Uterus (tissue), 4 donors: ENCODE measurements at places on chromosomes 1 and 21. TPM values are rescaled to one million over a fixed set of nuclear protein-coding genes. Genes with fewer than 3 reads are reported as not detected.

Gene MRPS15
- 39.0 TPM for total RNA-seq

Gene SV2A
- 1.5 TPM for total RNA-seq

Gene HTR1D
- not detected for total RNA-seq

Gene KCNJ9
- total RNA-seq: 0.28 TPM

GRCh38 chr1:201072149-201072548 lies 40.1 kb downstream of the CACNA1S start:
- DNase-seq: no peak

- no peak for DNase-seq
These were observed at the start of gene GRHL3 for GRCh38 chr1:24319312-24319863. GRHL3 (plus strand) TSS chr1:24319357; CDS start chr1:24319552, 195 bp downstream.

DNA sequence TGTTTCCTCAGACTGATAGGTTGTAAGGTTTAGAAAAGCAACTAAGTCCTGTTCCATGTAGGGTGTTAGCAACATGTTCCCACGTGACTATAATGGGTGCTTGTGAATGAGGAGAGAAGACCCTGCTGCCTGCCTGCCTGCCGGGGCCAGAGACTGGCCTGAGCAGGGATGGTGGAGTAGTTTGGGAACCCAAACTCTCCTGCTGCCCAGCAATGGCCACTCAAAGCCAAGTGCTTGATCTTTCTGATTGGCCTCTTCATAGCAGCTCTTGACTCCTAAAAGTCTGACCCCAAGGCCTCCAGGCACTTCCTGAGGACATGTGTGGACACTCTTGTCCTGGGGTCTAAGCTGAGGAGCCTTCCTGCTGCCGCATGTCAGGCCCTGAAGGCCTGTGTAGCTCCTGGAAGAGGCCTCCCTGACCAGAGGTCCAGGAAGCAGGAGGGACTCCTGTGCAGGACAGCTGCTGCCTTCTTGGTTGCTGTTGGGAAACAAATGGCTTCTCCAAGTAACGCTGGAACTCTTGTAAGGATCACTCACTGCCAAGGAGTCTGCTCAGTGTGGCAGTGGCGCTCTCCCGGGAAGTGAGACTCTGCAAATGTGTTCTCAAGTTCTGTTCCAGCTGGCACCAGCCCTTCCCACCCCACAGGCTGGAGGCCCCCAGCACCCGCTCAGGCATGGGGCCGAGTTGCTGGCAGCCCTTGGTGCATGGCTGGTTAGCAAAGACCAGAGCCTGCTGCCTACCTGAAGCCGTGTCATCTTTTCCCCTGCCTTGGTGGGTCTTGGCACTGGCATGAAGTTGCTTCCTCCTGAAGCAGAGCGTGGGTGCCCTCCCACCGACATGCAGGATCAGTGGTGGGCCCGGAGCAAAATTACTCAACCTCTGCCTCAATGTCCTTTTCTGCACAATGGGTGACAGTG lies 35.5 kb downstream of the MAN1C1 start:
- DNase-seq: peak; percentile 24

DNA sequence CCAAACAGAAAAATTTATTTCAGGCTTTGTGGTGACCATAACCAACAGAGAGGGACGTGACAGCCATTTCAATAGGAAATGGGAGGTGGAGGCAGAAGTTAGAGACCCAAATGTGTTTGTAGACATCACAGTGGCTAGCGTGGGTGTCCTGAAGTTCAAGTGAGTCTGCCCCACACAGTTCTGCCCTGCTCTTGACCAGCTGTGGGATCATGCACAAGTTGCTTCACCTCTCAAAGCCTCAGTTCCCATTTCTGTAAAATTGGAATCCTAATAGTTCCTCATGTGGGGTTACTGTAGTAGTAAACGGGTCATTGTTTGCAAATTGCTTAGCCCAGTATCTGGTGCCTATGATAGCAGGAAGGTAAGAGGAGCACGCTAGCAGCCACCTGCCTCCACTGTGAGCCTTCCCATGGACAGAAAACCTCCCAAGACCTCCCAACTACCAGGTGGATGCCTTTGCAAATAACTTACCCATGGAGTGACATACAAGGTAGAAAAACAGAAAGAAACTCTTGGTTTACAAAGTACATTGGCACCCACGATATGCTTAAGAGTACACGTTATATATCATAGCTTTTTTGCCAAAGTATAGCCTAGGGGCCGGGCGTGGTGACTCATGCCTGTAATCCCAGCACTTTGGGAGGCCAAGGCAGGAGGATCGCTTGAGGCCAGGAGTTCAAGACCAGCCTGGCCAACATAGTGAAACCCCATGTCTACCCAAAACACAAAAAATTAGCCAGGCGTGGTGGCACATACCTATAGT lies 29.1 kb downstream of the FHAD1 start:
- no peak for DNase-seq

Gene GABRD
- not detected for total RNA-seq

Gene PDE9A
- 4.4 TPM for total RNA-seq

- no peak for DNase-seq
These were observed 58.9 kb downstream of the VPS26C start for GRCh38 chr21:37208056-37208721.

GRCh38 chr1:113745425-113745824 lies 13.9 kb downstream of the PHTF1 start:
- DNase-seq: no peak

Gene MCOLN3
- total RNA-seq: 20.1 TPM

GRCh38 chr1:7558041-7558461 lies 213.0 kb upstream of the VAMP3 start:
- no peak for DNase-seq

Gene RGSL1
- not detected for total RNA-seq

- DNase-seq: no peak
These were observed 147.6 kb downstream of the DYRK1A start for GRCh38 chr21:37514038-37514667.

DNA sequence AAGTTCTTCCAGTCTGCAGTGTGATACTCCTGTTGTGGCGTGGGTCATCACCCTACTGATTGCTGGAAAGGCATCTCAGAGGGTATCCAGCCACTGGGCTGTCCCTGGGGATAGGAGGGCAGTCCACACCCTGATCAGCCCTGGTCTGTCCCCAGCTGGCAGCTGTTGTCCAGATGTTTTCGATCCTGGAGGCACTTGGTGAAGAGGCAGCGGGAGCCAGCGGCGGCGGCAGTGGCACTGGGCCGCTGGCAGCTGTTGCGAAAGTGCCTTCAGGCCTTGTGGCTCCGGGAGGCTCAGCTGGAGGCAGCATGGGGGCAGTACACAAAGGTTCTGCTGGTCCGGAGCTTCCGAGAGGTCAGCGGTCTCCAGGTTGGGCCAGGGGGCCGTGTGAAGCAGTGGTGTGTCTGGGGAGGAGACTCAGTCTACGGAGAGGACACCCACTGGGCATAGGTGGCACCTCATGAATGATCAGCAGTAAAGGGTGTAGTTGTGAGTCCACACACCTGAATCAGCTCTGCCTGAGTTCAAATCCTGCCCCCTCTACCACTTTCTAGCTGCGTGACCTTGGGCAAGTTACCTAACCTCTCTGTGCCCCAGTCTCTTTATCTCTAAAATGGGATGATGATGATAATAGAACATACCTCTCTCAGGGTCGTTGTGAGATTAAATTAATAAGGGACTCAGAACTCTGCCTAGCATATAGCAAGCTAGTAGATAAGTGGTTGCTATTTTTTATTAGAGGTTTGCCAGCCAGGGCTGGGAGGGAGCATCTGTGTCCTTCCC lies 6.1 kb downstream of the C1orf167 start:
- DNase-seq: no peak

DNA sequence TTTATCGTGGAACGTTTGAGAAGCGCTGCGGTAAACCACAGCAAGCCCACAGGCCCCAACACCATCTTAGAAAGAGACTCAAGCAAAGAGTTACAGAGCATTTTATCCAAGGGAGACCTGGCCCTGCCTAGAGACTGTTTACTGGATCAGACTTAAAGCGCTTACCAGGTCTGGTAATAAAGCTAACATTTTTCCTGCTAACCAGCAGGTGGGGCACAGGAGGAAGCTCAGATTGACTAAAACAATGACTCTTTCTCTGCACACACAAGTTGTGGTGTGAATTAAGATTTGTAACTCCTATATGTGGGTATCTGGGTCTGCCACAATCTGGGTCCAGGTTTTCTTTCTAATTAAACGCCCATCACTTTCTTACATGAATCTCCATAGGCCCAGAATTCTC lies 136.5 kb upstream of the ETS2 start:
- no peak for DNase-seq

- DNase-seq: no peak
These were observed 168.0 kb downstream of the CYYR1 start for GRCh38 chr21:26405071-26405470.

Gene C2CD4D
- not detected for total RNA-seq

DNA sequence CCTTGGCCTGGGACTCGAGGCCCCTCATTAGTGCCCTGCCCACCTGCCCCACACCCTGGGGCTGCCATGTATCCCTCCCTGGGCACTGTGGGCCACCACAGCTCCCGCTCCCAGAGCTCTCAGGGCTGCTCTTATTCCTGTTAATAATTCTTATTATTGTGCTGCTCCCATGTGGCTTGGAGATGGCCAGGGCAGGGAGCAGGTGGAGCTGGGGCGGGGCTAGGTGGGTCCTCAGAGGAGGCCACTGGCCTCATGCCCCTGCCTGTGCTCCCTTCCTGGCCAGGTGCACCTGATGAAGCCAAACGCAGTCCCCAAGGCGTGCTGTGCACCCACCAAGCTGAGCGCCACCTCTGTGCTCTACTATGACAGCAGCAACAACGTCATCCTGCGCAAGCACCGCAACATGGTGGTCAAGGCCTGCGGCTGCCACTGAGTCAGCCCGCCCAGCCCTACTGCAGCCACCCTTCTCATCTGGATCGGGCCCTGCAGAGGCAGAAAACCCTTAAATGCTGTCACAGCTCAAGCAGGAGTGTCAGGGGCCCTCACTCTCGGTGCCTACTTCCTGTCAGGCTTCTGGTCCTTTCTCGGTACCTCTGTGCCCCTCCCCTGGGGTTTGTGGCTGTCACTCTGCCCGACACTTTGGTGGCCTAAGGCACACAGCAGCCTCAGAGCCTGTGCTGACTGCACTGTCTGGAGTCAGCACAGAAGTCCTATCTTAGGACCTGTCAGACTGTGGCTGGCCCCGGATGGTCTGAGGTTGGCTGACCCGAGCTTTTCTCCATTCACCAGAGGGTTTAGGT lies 34.1 kb downstream of the BMP8A start:
- no peak for DNase-seq

- no peak for DNase-seq
These were observed 50.3 kb downstream of the SYT2 start for GRCh38 chr1:202659974-202660373.

Gene TPTE
- not detected for total RNA-seq

Gene TMEM269
- total RNA-seq: 1.1 TPM

GRCh38 chr1:20896826-20897225 lies 109.7 kb upstream of the HP1BP3 start:
- DNase-seq: no peak

- no peak for DNase-seq
These were observed 8.0 kb upstream of the YBX1 start for GRCh38 chr1:42674214-42674613.

- DNase-seq: no peak
These were observed 98.0 kb upstream of the BCAR3 start for GRCh38 chr1:93779540-93780165.

DNA sequence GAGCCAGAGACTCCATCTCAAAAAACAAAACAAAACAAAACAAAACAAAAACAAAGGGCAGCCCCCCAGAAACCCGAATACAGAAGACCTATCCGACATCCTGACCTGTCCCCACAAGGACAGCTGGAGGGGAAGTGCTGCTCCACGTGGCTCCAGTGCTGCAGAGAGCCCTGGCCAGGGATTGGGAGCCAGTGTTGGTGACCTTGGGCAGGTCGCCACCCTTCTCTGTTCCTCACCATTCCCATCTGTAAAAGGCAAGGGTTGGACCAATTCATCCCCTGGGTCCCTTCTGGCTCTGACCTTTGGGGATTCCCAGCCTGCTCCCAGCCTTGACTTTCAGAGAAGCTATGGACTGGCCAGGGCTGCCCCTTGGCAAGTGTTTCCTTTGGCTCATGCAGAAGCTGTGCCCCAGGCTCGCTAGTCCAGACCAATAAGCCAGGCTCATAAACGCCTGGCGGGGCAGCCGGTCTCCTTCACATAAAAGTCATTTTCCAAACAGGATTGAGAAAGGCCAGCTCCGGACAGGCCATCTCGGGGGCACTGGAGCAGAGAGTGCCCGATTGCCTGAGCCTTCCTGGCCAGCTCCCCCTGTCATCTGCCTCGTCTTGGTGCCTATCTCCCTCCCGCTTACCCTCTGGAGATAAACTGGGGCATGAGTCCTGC lies 20.0 kb upstream of the PADI1 start:
- DNase-seq: no peak

DNA sequence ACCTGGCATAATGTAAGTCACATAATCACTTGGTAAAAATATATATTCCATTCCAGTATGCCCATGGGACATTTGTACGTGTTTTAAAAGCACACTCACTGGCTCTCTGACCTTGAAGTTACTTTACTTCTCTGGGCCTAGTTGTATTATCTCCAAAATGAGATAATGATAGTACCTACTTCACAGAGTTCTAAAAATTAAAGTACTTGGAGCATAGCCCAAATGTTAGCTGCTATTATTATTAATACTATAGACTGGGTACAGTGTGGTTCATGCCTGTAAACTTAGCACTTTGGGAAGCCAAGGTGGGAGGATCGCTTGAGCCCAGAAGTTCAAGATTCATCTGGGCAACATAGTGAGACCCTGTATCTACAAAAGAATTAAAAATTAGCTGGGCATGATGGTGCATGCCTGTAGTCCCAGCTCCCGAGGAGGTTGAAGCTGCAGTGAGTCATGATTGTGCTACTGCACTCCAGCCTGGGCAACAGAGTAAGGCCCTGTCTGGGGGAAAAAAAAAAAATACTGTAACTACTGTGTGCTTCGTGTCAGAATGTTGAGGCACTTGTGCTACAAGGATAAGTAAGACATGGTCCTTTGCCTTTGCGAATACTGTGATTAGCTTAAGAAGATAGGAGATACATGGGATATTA lies 45.7 kb downstream of the TDRD5 start:
- DNase-seq: no peak

Gene NSUN4
- total RNA-seq: 22.4 TPM

- DNase-seq: no peak
These were observed at the start of gene CCDC190 for GRCh38 chr1:162861101-162861500. CCDC190 (minus strand) TSS chr1:162861175; CDS start chr1:162859646, 1,529 bp downstream.

- DNase-seq: no peak
These were observed 119.4 kb upstream of the F3 start for GRCh38 chr1:94660994-94661393.

Gene OR6N1
- total RNA-seq: not detected

- DNase-seq: no peak
These were observed 2.9 kb upstream of the SYT2 start for GRCh38 chr1:202713110-202713509.

GRCh38 chr1:171985639-171986038 lies 144.3 kb downstream of the DNM3 start:
- DNase-seq: no peak
